Fibroblast of the aortic adventitia (primary cell): ENCODE measurements at places on chromosomes 12 and 14.

- peak; percentile 94 for DNase-seq
These were observed 171.0 kb upstream of the HIF1A start for GRCh38 chr14:61524211-61524806.

- no peak for DNase-seq
These were observed 469.8 kb downstream of the FOXG1 start for GRCh38 chr14:29236401-29236800.

- DNase-seq = no peak
These were observed 32.9 kb upstream of the IGF1 start for GRCh38 chr12:102513272-102513671.

DNA sequence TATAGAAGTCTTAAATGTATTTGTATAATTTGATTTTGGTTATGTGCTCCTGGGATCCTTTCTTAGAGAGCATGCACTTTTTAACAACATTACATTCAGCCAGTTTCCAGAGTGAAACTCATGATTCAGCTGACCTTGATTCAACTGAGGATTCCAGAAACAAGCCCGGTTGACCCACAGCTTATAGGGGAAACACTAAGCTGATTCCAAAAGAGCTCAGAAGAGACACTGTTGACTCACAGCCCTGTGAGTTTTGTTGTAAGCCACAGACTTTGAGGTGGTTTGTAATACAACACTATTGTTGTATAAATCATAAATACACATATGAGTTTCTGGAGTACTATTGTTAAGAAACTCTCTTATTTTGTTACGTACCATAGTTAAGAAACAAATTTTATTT lies 133.8 kb upstream of the MGAT4C start:
- DNase-seq = peak; percentile 26

- no peak for DNase-seq
These were observed 471.9 kb downstream of the RPS29 start for GRCh38 chr14:49114161-49114893.

DNA sequence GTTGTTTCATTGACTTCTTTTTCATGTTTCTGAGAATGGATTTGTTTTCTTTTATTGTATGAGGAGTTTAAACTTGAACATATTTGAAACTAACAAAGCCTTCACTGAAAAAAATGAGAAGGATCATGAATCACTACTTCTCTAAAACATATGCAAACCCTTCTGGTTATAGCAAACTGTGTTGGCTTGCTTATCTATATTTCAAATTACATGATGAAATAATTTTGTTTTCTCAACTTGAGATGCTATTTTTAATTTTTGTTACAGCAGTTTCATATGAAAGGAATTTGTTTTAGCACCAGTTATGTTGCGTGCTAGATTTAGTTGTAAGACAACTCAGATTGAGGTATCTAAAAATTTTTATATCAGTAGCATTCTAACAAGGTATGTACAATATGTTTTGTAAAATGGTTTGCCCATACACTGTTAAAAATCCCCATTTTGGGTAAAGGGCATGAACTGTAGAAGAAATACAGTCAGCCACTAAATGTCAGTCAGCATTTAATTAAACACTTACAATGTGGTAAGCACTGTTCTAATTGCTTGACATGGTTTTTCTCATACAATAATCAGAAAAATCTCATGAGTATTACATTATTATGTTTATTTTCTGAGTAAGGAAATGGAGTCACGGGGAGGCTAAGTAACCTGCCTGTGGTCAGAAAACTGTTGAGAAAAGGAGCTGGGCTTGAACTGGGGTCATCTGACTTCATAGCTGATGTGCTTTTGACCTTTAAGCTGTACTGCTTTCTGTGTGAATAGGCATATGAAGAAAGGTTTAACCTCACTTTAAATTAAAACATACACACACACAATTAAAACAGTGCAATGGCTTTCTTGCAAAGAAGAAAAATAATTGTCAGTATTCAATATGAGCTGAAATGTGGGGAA lies 105.7 kb downstream of the PLEKHA5 start:
- peak; percentile 86 for DNase-seq

DNA sequence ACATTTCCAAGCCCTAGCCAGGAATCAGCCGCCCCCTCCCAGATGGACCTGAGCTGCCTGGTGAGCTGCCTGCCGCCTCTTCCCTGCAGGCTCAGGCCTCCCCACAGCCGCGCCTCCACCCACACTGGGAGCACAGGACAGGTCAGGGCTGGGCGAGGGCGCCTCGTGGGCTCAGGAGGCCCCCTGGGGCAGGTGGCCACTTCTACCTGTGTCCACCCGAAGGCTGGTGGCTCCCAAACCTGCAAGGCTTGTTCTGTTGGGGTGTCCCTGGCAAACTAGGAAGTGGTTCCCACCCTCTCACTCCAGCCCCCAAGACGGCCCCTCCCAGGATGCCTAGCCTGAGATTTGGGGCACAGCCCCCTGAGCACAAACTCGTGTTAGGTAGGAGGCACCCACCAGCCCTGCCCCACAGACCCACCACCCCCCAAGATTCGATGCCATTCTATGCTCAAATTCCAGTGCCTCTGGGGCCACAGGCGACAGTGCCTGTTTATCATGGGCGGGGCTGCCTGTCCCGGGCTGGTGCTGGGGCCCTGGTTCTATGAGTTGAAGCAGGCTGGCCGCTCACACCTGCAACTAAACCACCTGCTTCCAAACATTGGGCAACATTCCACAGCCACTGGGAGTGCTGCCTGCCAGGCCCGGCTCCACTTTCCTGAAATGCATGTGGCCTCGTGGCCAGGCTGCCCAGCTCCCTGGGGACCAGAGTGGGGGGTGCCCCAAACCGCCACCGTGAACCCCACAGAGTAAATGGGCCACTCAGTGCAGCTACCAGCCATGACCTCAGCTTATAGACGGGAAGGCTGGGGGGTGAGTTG lies 6.8 kb downstream of the MMP17 start:
- no peak for DNase-seq

- DNase-seq = peak; percentile 93
These were observed 25.8 kb downstream of the GPR135 start for GRCh38 chr14:59439256-59439965.

GRCh38 chr14:90446405-90446804 lies 49.6 kb downstream of the CALM1 start:
- DNase-seq = no peak

DNA sequence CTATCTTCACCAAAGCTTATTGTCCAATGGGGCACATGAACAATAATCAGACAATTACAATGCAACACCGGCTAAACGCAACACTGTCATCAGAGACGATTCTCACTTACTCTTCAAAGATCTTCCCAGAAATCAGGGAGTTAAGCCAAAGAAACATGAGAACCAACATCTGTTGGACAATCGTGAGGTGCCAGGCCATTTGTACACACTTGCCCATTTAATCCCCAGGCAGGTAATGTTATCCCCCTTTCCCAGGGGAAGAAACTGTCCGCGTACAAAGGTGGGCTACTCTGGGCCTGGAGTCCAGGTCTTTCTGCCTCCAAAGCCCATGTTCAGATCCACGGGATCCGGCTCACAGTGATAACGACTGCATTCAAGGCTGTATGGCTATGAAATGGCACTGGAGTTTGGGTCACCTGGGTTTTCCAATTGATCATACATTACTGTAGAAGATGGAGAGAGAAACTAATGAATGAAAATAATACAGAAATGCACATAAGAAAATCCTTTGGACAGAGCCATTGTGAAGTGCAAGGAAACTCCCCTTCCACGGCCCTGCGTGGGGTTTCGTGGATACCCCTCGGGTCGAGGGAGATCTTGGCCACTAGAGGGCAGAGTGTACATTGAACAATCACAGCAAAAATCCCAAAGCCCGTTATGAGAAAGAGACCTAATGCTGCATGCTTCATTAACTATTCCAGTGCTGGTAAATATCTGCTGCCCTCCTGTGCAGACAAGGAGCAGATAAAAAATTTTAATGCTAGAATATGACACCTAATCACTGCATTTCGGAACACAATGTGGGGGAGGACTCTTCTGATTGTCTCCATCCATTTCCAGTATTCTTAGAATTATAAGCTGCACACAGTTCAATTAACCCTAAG lies 111.4 kb downstream of the EGLN3 start:
- peak; percentile 62 for DNase-seq

DNA sequence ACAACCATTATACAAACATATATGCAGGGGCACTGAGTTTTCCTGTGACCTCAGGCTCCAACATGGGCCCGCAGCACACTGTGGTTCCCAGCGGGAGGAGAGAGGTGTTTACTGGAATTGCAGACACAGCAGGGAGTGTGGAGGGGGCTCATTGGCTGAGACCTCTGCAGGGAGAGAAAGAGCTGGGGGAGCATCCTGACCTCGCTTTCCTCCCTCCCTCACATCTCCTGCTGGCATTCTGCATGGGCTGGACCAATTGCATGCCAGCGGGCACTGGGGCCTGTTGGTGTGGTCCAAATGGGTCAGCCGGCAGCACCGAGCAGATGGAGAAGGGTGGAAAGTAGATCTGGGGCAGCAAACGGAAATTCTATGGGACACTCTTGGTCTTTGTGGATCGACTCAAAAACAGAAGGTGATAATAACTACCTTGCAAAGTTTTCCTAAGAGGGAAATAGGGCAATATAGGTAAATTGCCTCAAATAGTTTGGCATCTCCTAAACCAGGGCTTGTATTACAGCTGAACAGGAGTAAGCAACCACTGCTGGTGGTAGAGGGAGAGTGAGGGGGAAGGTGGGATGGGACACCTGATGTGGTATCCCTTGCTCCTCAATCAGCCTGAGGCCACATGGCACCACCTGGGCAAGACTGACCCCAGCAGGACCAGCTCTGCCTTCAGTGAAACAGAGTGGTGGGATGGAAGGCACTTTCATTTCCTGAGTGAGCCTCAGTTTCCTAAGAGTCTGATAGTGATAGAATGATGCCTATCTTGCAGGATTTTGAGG lies 86.9 kb downstream of the NTF3 start:
- no peak for DNase-seq

- no peak for DNase-seq
These were observed 209.7 kb upstream of the ATP2B1 start for GRCh38 chr12:89918172-89918846.

DNA sequence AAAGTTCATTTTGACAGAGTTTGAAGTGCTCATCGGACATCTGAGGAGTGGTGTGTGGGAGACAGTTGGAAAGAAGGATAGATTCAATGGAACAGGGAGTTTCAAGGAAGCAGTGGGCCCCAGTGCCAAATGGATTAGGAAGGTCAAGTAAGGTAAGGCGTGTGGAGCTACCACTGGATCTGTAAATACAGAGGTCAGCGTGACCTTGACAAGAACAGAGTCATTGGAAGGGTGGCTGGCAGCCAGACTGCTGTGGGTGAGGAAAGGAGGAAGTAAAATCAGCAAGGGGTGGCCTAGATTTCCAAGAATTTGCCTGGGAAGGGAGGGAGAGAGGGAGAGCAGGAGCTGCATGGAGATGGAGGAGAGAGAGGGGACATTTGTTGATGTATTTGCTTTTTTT lies 68.2 kb upstream of the IGF1 start:
- no peak for DNase-seq

DNA sequence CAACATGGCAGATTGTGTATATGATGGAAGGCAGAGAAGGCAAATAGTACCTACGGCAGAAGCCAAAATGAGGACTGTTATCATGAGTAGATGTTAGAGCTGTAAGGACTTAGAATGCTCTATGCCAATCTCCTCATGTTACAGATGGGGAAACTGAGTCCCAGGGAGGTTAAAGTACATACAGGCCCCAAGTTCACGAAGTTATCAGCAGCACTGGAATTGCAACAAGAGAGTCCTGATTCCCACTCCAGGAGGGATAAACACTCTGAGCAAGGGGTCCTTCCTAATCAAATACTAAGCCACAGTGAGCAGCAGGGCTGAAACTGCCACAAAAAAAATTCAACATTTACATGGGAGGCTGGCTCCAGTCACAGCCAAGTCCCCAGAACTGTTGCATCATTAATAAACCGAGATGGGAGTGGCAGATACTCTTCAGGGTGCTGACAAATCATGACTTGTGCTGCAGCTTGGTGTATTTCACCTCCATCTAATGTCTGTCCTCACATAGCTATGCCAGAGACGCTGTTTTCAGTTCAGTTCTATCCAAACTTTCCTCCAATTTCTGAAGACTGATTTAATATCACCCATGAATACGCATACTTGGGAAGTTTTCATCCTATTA lies 24.2 kb downstream of the NUAK1 start:
- DNase-seq = peak; percentile 40

DNA sequence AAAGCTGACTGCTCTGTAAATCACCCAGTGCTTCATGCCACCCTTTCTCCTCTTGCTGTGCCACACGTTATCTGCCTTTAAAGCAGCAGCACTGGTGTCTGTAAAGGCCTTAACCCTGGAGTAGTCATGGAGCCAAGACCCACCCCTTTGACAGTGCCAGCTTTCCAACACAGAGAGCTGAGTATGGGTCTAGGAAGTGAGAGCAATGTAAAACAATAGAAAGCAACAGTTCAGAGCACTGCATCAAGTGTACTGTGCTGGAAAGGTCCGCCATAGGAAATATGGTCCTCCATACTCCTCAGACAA lies 139.5 kb downstream of the DAD1 start:
- DNase-seq = no peak

DNA sequence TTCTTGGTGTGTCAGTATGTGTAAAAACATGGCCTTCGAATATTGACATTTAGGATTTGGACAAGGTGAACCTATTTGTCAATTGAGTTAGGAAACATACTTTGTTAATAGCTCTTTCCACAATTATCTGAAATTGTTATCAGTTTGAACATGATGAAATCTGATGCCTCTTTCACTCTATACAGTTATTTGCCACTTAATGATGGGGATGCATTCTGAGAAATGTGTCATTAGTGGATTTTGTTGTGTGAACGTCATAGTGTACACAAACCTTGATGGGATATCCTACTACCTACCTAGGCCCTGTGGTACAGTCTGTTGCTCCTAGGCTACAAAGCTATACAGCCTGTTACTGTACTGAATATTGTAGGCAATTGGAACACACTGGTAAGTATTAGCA lies 4.8 kb downstream of the TULP3 start:
- DNase-seq = peak; percentile 12

- no peak for DNase-seq
These were observed 192.2 kb upstream of the C14orf180 start for GRCh38 chr14:104387022-104388010.

GRCh38 chr12:127648321-127648720 lies 618.6 kb upstream of the TMEM132C start:
- no peak for DNase-seq

DNA sequence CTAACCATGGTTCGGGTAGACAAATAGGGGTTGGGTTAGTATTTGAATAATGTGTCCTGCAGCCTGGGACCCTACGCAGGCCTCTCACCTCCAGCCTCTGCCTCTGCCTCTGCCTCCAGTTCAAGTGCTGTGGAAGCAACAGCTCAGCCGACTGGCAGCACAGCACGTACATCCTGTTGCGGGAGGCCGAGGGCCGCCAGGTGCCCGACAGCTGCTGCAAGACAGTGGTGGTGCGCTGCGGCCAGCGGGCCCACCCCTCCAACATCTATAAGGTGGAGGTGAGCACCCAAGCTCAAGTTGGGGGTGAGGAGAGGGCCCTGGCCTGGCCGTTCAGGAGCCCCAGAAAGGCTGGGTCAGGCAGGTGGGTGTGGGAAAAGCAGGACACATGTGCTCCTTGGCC lies 55.9 kb downstream of the TSPAN11 start:
- DNase-seq = no peak

GRCh38 chr12:127174881-127175280 lies 1092.1 kb upstream of the TMEM132C start:
- peak; percentile 53 for DNase-seq
